HFFc6 (cell line): ENCODE measurements at places on chromosomes 11 and 22.

- no peak for DNase-seq
- peaks cover 68% of the 10 kb centered on the region for H3K4me1 ChIP-seq
- H3K27me3 ChIP-seq = no peaks in the 10 kb centered on the region
- H3K4me3 ChIP-seq = peak overlapping the region; percentile 69
- H3K27ac ChIP-seq = peak overlapping the region; percentile 79
Measured at GRCh38 chr22:24145446-24146193, 35.7 kb upstream of the SUSD2 start.

DNA sequence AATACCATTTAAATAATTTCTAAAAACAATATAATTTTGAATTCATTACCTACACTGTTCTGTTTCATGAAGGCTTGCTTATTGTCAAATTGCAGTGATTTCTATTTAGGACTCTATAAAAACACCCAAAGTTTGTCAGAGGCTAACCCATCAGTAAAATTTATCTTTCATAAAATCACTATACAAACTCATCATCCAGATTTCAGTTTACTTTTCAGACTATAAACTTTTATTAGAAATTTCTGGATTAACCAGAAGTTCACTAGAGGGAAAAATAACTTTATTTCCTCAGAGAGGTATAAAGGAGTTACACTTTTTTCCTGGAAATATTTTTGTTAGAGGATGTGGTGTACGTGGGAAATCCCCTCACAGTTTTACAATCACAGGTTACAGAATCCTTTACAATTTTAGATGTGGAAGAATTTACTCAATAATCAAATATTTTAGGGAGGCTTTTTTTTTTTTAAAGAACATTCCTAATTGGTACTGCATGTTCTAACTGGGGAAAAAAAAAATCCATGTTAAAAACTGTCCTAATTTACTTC, 176.7 kb downstream of the SWAP70 start:
- peaks cover 35% of the 10 kb centered on the region for H3K36me3 ChIP-seq
- peaks cover 31% of the 10 kb centered on the region for H3K4me1 ChIP-seq
- no peak overlapping the region for H3K4me3 ChIP-seq
- no peak overlapping the region for H3K27ac ChIP-seq
- no peak for DNase-seq
- H3K27me3 ChIP-seq = 0 out of 2 replicates have a peak, but pooled peaks cover 3% of the 10 kb centered on the region

- DNase-seq = no peak
- H3K36me3 ChIP-seq = peaks cover 4% of the 10 kb centered on the region
- peaks cover 1% of the 10 kb centered on the region for H3K27me3 ChIP-seq
Measured at GRCh38 chr11:10476927-10477689, 22.0 kb downstream of the AMPD3 start.

DNA sequence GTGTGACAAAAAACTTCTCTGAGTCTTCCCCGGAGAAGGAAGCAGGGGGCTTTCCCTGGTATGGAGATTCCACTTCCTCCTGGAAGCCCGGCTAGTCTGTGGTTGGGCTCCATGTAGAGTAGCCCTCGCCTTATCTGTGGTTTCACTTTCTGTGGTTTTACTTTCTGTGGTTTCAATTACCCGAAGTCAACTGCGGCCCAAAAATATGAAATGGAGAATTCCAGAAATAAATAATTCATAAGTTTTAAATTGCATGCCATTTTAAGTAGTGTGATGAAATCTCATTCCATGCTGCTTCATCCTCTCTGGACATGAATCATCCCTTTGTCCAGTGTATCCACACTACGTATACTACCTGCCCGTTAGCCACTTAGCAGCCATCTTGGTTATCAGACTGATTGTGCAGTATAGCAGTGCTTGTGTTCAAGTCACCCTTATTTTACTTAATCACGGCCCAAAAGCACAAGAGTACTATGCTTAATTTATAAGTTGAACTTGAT, 275.0 kb upstream of the SESN3 start:
- H3K4me1 ChIP-seq = no peaks in the 10 kb centered on the region
- H3K36me3 ChIP-seq = no peaks in the 10 kb centered on the region
- no peak for DNase-seq
- no peak overlapping the region for H3K27ac ChIP-seq

- no peak overlapping the region for H3K27ac ChIP-seq
- H3K4me3 ChIP-seq = no peak overlapping the region
Measured at GRCh38 chr22:18121506-18121905, 10.9 kb downstream of the TUBA8 start.

DNA sequence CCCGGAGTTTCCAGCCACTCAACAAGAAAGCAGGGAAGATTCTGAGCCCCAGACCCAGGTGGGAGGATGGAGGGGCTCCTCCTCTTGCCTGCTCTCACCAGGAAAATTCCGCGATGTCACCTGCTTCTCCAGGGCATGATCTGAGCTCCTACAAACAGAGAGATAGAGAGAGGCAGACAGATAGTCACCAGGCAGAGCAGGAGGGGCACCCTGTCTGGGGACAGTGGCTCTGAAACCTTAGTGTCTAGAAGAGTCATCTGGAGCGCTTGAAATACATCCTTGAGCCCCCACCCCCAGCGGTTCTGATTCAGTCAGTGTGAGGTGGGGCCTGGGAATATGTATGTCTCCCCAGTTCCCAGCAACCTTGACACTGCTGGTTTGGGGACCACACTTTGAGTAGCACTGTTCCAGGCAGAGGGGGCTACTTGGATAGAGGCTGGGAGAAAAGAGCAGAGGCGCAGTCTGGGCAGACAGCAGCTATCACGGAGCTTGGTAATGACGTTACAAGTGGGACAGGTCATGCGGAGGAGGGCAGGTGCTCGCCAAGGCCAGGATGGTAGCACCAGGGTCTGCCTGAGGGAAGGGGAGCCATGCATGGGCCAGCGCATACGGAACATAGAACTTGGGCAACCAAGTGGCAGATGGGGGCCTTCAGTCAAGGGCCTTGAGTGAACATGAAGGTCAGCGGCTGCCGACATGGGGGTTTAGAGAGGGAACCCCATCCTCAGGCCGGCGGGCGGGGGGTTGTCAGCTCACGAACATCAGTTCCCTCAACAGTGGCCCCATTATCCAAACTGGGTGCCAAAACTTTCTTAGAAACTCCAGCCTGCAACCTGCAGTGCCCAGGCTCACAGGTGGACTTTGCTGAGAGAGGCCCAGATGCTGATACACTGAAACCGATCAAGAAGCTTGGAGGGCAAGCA, 60.9 kb upstream of the MYEOV start:
- no peaks in the 10 kb centered on the region for H3K4me1 ChIP-seq
- no peak for DNase-seq
- no peak overlapping the region for H3K4me3 ChIP-seq

DNA sequence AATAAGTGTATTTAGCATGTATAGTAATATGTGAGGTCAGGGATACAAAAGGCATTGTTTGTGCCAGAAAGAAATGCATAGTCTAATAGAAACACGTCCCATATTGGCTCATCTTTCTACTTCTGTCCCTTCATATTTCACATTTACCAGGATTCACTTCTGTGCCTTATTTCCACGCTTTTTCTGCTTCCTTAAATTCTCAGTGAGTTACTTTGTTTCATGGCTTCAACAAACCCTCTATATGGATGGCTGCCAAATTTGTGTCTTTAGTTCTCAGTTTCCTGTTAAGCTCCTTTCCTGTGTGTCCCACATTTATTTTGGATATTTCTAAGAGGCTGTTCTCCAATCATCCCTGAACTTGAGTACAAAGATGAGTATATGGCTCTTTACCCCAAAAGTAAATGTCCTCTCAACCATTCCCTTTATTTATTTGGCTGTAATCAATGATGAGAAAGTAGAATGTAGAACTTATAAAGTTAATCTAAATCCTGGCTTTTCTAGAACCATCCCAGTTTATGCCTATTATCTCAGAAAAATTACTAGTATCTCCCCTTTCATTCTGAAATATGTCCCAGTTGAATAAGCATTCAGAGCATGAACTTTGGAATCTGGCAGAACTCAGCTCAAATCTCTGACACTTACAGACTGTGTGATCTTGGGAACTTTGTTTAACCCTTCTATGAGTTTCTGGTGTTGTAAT, 23.5 kb downstream of the OR8B12 start:
- H3K36me3 ChIP-seq = no peaks in the 10 kb centered on the region
- H3K27ac ChIP-seq = no peak overlapping the region
- no peak for DNase-seq

- H3K4me3 ChIP-seq = no peak overlapping the region
- no peaks in the 10 kb centered on the region for H3K36me3 ChIP-seq
- no peak overlapping the region for H3K27ac ChIP-seq
- no peaks in the 10 kb centered on the region for H3K4me1 ChIP-seq
- H3K27me3 ChIP-seq = peaks cover 68% of the 10 kb centered on the region
Measured at GRCh38 chr11:118151431-118151830, 1.2 kb downstream of the SCN4B start.

GRCh38 chr11:121053244-121053643, 29.3 kb downstream of the TBCEL start:
- no peak overlapping the region for H3K4me3 ChIP-seq
- H3K27me3 ChIP-seq = no peaks in the 10 kb centered on the region
- no peak for DNase-seq
- H3K27ac ChIP-seq = no peak overlapping the region
- H3K36me3 ChIP-seq = peaks cover 26% of the 10 kb centered on the region

DNA sequence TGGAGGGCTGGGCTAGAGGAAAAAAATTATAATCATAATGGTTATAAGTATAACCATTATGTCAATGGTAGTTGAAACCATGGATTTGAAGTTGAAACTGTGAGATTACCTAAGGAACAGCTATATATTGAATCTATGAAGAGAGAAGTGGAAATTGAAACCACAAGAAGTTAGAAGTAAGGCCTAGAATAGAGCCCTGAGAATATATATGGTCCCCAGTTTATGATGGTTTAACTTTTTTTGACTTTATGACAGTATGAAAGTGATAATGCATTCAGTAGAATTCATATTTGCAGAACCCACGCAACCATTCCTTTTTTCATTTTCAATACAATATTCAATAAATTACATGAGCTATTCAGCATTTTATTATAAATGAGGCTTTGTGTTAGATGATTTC, 15.0 kb downstream of the AASDHPPT start:
- no peak for DNase-seq
- H3K36me3 ChIP-seq = peaks cover 41% of the 10 kb centered on the region
- no peak overlapping the region for H3K4me3 ChIP-seq
- H3K27me3 ChIP-seq = no peaks in the 10 kb centered on the region
- H3K4me1 ChIP-seq = peaks cover 39% of the 10 kb centered on the region
- no peak overlapping the region for H3K27ac ChIP-seq
